Stimulated activated CD8-positive, alpha-beta memory T cell treated with anti-CD3 and anti-CD28 coated beads, Interleukin-15, amount 100 ng/mL, for 4 hours (primary cell): ENCODE measurements at places on chromosomes 4 and X.

GRCh38 chr4:87270144-87270543 is 49.7 kb upstream of the KLHL8 start:
- no peak for DNase-seq

DNA sequence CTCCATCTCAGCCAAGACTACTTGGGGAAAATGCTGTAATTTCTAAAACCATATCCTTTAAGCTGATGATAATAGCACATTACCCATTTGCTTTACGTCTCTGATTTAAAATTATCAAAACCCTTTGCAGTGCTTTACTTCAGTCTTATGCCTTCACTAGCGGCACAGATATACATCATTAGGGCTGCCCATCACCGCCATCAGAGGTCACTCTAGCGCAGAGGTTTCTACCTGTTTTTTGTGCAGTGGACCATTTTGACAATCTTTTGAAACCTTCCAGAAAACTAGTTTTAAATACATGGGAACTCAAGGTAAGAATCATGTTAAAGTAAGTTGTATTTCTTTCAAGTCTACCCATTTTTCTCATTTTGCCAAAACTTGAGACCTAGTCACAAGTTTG is 592.5 kb downstream of the PPARGC1A start:
- no peak for DNase-seq

DNA sequence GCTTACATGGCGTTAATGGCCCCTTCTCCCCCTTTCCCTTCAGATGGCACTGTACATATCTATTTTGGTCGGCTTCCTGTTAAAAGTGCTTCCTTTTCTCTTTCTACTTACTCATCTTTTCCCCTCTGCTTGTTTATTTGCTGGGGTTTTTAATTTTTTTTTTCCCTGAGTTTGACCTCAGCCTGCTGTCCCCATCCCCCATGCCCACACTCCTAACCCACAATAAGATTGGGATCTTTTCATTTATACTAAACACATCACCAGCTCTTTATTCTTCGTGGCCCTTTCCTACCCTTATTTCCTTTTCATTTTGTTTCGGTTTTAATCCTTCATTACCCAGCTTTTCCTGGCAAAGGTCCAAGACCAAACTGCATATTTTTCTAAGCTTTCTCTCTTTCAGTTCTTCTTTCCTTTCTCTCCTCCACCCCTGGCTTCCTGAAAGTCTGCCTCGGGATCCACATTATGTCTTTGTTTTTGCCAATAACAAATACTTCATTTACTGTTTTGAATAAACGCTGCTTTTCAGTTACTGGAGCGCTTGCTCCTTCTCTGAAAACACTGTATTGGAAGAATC is 152.0 kb upstream of the USP9X start:
- no peak for DNase-seq

DNA sequence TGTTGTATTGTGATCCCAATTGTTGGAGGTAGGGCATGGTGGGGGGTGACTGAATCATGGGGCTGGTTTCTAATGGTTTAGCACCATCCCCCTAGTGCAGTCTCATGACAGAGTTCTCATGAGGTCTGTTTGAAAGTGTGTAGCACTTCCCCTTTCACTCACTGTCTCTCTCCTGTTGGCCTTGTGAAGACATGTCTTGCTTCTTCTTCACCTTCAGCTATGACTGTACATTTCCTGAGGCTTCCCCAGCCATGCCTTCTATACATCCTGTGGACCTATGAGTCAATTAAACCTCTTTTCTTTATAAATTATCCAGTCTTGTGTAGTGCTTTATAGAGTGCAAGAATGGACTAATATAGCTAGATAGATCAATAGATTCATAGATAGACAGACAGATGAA is 230.0 kb downstream of the MAGEE1 start:
- DNase-seq, result no peak

DNA sequence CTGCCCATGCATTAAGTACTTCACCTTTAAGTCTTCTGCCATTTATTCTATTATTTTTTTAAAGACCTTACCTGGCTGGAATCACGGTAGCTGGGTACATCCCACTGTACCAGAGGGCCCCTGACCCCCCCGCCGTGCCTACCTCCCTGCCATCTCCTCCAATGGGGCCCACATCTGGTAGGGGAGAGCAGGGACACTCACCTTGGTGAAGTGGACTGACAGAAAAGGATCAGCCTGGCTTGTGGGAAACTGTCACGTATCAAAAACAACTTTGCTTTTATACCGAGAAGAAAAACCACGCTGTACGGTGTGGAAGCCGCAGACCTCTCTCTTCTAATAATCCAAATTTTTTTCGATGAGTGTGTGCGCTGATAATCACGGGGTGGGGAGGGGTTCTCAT is at the start of gene FOXP3:
TSS of gene FOXP3 (minus strand) at position 251 of the 400 bp plus-strand sequence. CDS start 6,205 bp downstream, outside the sequence.
- no peak for DNase-seq

DNA sequence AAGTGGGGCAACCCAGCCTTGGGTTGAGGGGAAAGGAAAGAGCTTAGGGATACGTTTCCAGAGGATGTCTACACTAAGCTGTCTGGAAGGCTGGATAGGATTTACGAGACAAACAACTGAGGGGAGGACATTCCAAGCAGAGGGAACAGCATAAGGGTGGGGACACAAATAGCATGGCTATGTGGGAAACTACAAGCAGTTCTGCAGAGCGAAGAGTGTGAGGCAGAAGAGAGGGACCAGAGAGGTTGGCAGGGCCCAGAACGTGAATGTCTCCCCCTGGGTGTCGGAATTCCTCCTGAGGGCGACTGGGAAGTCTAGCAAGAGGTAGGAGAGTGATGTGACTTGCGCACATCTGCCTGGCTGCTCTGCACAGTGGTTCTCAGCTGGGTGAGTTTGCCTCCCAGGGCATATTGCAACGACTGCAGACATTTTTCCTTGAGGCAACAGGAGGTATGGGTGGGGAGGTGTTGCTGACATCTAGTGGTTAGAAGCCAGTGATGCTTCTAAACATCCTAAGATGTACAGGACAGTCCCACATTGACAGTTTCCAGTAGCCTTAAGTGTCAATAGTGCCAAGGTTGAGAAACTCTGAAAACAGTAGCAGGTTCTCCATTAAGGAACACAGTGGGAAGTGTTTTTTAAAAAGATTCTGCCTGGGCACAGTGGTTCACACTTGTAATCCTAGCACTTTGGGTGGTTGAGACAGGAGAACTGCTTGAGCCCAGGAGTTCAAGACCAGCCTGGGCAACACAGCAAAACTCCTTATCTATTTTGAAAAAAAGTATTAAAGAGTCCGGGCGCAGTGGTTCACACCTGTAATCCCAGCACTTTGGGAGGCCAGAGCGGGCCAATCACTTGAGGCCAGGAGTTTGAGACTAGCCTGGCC is 9.2 kb downstream of the NDUFA1 start:
- DNase-seq, result no peak

GRCh38 chrX:9767375-9767774 is 1.7 kb upstream of the GPR143 start:
- no peak for DNase-seq

GRCh38 chrX:9340598-9341290 is 124.1 kb upstream of the TBL1X start:
- DNase-seq, result no peak

- no peak for DNase-seq
Observed at GRCh38 chr4:93183576-93183975, 645.0 kb upstream of the ATOH1 start.

- no peak for DNase-seq
Observed at GRCh38 chr4:19230906-19231545, 1020.7 kb upstream of the SLIT2 start.

DNA sequence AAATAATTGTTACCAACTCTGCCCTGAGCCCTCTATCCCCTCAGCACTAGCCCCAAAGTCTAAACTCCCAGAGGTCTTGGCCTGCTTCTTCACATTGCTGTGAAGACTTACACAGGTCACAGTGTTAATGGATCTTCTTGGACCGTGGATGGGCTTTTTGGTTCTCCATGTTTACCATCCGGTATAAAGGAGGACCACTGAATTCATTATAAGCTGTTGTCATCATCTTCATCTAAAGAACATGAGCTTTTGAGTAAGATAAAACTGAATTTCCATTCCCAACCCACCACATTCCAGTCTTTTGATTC is 8.5 kb downstream of the NUDT11 start:
- no peak for DNase-seq

DNA sequence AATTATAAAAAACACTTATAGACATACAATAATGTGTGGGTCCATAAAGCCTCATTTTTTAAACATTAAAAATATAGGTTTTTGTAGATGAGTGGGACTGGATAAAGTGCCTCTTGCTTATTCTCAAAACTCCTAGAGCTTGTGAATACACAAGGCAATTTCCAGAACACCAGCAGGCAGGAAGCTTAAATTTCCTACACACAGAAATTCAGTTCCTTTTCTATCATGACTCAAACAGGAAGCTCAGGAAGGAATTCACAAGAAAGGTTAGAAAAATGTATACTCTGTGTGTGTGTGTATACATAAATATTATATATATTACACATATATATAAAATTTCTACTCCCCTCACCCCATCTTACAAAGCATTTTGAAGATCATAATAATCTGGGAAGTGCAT is 11.3 kb downstream of the MAGEB6 start:
- DNase-seq, result no peak

DNA sequence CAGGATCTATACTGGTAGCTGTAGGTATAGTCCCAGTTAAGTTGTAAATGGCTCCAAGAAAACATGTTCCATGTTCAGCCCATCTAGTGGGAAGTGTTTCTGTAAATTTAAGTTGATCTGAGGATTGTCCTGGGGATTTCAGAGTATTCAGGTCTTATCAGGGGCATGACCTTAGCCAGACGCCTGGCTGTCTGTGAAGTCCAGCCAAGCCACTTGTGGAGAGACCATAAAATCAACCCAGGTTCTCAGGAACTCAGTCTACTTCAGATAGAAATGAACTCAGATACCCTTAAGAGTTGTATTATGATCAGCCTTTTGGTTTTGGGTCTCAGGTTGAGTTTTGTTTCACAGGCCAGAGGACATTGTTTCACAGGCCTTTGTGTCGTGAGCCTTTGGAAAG is 95.9 kb downstream of the EGF start:
- no peak for DNase-seq

DNA sequence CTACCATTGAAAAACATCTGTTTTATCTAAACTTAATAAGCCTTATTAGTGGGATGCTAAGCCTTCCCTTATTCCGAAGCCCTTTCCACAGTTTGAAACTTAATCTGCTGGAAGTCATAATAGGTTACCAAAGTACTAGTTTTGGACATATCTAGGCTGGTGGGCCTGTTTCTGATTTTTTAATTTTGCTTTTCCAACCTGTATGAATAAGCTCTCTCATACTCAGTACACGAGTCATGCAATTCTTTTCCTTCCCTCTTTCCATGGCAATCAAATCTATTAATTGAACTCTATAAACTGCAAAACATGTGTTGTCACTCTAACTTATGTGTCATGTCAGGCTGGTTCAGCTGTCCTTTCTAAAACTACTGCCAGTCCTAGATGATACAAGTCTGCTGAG is 91.0 kb downstream of the AMMECR1 start:
- DNase-seq, result no peak

DNA sequence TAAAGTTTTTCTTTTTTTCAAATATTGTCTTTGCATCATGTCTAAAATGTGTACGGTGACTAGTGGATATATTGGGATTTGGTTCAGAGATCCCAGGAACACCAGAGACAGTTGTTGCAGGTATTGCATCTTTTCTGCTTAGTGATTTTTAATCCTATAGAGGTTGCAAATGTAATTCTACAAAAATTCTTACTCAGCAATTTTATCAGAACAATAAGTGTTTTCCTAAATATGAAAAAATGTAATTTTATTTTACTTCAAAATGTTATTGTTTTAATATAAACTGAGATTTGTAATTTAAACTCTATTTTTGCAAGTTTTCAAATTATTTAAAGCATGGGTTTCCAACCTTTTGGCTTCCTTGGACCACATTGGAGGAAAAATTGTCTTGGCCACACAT is 8.2 kb downstream of the ZNF718 start:
- no peak for DNase-seq

- DNase-seq, result no peak
Observed at GRCh38 chrX:74292808-74293123, 11.2 kb upstream of the ZCCHC13 start.

- peak; percentile 43 for DNase-seq
Observed at GRCh38 chr4:1009542-1010394, 1.7 kb upstream of the FGFRL1 start.

DNA sequence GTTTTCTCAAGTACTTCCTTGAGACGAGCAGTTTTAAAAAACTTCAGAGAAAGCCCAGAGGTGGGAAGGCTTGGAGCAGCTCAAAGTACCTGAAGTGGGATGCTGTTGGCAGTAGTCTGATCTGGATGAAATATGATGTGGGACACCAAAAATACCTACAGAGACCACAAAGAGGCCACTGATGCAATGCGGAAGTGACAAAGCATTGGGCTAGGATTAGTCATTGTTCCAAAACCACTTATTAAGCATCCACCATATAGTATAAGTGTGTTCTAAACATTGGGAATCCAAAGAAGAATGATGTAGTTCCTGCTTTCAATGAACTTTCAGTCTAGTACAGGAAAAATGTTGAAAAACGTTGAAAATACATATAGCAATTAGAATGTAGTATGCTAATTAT is 386.1 kb upstream of the CNKSR2 start:
- DNase-seq, result no peak

DNA sequence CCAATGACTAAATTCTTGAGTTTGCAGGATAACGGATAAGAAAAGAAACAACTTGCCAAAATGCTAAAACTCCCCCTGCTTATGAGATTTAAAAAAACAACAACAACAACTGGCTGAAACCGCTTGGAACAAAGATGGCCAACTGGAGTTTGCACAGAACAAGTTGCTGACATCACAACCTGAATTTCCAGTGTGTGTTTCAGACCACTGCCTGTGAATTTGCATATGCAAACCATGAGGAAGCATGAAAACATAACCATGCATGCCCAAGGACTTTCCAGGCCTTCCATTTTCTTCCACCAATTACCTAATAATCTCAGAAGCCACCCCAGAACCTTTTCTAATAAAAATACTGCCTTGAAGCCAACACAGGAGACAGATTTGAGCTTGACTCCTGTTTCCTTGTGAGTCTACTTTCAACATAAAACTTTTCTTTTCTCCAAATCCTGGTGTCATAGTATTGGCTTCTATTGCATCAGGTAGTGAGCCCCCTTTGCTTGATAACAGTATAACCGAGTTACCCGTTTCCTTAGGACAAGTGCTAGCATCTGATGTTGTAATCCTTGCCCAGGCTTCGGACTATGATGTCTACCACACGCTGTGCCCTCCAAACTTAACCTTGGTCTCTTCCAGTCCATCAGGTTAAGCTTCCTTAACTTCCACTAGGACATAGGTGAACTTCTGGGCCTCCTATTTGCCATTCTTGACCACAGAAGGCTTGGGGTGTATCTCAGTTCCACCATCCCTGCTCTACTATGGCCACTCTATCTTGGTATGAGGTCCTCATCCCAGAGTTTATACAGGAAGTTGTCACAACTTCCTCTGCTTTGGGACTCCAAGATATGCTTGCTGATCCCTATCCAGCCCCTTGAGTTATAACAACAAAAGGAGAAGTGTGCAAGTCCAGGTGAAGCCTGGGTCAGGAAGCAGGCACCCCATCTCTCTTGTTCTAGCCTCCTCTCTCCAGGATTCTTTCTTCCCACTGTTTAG is 385.5 kb upstream of the INTU start:
- DNase-seq, result no peak

GRCh38 chrX:103774070-103774642 is 2.5 kb upstream of the PLP1 start:
- no peak for DNase-seq

- DNase-seq, result no peak
Observed at GRCh38 chrX:102697494-102697893, 14.8 kb upstream of the GPRASP2 start.

GRCh38 chr4:126779436-126780166 is 853.2 kb upstream of the INTU start:
- DNase-seq, result no peak
